ENCODE measurements at places on chromosomes 4 and X. TPM values are rescaled to one million over a fixed set of nuclear protein-coding genes. Genes with fewer than 3 reads are reported as not detected.

The SORBS2 gene
- total RNA-seq, result 33.2 TPM

The BEX2 gene
- total RNA-seq, result 4.0 TPM

The RHOH gene
- not detected for total RNA-seq

The COL4A6 gene
- 36.9 TPM for total RNA-seq

DNA sequence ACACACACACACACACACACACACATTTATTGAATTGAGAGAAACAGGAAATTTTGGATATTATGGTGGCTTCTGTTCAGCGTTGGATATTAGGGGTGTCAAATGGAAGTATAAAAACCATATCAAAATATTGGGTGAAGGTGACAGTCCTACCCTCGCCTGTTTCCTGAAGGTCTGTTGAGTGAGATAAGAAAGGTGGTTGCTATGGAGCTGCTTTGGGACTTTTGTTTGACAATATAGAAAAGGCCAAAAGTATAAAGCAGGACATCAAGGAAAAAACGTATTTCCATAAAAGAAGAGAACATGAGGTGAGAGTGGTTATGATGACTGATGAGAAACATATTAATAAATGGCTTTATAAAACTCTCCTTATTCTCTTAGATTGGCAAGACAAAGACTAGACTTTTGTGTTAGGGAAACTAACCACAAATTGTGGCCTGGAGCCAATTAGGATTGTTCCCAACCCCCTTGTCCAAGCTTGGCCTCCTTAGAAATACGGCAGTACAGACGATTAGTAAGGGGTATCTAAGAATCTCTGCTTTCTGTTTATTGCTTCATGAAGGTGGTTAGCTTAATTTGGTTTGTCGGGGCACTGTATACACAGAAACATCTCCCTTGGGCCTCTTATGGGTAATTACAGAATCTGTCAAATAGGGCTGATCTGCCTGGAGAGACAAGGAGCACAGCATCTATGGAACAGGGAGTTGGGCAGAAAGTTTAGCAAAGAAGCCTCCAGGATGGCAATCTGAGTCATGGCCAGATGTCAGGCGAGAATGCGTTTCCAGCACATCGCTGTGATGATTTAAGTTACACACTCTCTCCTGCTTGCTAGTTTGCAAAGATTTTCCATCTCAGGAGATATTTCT, 198.0 kb downstream of the CBR4 start:
- peak overlapping the region; percentile 41 for H3K4me3 ChIP-seq
- no peaks in the 10 kb centered on the region for H3K27me3 ChIP-seq
- no peak for DNase-seq
- H3K4me1 ChIP-seq, result peaks cover 77% of the 10 kb centered on the region
- peak overlapping the region; percentile 95 for H3K27ac ChIP-seq
- H3K36me3 ChIP-seq, result peaks cover 9% of the 10 kb centered on the region

DNA sequence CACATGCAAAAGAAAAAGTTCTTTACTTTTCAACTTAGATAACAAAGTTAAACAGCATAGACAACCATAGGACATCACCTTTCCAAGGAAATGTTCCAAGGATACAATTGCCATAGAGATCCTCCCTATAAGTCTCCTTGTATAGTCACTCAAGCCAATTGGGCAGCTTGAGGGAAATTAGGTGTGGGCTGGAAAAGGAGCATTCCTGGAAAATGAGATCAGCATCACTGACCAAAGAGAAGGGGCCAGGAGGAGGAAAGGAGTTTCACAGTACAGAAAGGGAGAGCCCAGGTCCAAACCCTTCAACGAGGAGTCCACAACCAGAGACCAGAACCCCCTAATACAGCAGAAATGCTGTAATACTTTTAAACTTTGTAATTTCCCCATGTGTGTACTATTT, 91.5 kb upstream of the PPARGC1A start:
- no peak overlapping the region for H3K27ac ChIP-seq
- no peak overlapping the region for H3K4me3 ChIP-seq
- peaks cover 6% of the 10 kb centered on the region for H3K4me1 ChIP-seq
- DNase-seq, result no peak
- no peaks in the 10 kb centered on the region for H3K27me3 ChIP-seq
- H3K36me3 ChIP-seq, result no peaks in the 10 kb centered on the region

DNA sequence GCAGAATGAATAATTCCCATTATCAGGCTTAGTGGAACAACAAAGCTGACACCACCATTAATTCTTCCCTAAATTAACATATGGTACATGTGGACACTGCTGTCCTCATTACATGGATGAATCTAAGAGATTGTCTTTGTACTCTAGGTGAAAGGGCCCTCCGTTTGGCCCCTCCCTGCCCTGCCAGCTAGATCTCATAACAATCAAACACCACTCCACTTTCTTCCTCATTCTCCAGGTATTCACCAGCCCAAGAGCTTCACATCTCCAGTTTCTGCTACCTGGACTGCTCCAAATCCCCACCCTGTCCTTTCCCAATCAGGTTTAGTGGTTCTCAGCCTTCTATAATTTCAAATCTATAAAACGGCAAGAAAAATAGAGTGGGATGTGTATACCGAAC, 3.8 kb downstream of the HSD17B11 start:
- no peak for DNase-seq
- H3K4me1 ChIP-seq, result peaks cover 22% of the 10 kb centered on the region
- no peak overlapping the region for H3K27ac ChIP-seq

DNA sequence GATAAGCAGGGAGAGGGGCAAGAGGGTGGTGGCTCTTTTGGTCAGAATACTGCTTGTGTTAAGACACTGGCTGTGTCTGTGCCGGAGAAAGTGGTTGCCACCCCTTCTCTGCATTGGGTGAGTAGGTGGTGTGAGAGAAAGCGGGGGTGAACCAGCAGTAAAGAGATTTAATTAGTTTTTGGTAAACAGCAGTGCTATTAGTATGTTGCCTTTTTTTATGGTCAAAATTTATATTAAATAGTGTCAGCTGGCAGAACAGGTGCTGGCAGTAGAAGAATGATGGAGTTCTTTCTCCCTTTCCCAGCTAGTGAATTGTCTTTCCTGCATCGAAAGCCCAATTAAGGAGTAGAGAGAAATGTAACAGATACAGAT, 181.6 kb downstream of the LARP7 start:
- no peak for DNase-seq
- H3K27me3 ChIP-seq, result no peaks in the 10 kb centered on the region
- peaks cover 15% of the 10 kb centered on the region for H3K4me1 ChIP-seq
- H3K27ac ChIP-seq, result peak overlapping the region; percentile 85

DNA sequence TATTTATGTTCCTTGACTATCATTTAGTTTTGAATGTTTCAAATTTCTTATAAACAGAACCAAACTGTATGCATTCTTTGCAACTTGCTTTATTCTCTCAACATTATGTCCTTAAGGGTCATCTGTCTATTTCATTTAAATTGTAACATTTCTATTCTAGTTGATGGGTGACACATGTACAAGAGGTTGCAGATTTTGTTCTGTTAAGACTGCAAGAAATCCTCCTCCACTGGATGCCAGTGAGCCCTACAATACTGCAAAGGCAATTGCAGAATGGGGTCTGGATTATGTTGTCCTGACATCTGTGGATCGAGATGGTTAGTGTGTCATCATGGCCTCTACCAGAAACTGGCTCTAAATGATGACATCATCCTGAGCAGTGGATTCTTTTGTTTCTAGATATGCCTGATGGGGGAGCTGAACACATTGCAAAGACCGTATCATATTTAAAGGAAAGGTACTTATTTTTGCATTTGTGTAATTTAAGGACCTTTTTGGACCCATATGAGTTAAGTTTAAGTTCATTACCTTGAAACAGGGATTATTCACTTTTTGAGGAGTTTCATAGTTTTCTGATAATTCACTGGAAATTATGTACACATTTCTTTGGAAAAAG, 6.1 kb downstream of the LIAS start:
- peaks cover 17% of the 10 kb centered on the region for H3K4me1 ChIP-seq
- no peak for DNase-seq
- H3K27me3 ChIP-seq, result no peaks in the 10 kb centered on the region

DNA sequence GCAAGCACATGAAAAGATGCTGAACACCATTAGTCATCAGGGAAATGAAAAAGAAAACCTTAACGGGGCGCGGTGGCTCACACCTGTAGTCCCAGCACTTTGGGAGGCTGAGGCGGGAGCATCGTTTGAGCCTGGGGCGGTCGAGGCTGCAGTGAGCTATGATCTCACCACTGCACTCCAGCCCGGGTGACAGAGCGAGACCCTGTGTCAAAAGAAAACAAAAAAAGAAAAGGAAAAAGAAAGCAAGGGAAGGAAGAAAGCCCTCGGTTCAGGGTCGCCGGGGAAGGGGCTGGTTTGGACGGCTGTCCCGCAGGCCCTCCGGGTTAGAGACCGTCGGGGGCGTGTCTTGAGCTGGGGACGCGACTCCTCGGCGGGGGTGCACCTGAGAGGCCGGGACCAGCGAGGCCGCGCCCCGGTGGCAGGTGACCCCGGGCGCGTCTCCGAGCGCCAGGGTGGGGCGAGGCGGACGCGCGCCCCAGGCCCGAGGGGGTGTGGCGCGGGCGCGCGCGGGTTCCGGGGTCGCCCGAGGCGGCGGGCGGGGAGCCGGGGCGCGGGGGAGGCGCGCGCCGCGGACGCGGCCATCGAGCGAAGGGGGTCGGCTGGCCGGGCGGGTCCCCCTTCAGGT, 478 bp upstream of the PLXNA3 start:
- H3K27ac ChIP-seq, result peak overlapping the region; percentile 93
- H3K36me3 ChIP-seq, result peaks cover 9% of the 10 kb centered on the region
- DNase-seq, result no peak
- no peaks in the 10 kb centered on the region for H3K27me3 ChIP-seq

- H3K27me3 ChIP-seq, result no peaks in the 10 kb centered on the region
- DNase-seq, result no peak
- H3K36me3 ChIP-seq, result no peaks in the 10 kb centered on the region
- no peak overlapping the region for H3K4me3 ChIP-seq
- H3K27ac ChIP-seq, result no peak overlapping the region
Measured at GRCh38 chrX:39227371-39227770, 426.1 kb downstream of the MID1IP1 start.

DNA sequence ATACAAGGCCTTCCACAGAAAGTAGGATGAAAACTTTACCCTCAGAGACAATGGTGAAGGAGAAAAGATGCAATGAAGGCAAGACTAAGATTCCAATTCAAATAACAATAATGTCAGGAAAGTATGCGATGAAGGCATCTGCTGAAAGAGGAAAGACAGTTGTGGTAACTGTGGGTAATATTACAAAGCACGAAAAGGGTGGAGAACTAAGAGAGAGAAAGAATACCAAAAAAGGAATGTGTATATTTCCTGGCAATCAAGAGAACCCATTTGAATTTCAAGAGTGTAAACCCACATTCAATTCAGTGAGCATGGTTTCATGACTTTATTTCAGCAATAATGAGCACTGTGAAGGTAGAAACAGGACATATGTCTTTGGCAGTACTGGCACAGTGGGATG, 225.5 kb downstream of the PALLD start:
- H3K4me1 ChIP-seq, result peaks cover 53% of the 10 kb centered on the region
- H3K4me3 ChIP-seq, result peak overlapping the region; percentile 4
- H3K36me3 ChIP-seq, result peaks cover 56% of the 10 kb centered on the region
- H3K27ac ChIP-seq, result peak overlapping the region; percentile 85

GRCh38 chrX:150226223-150226965, 136.7 kb upstream of the MAMLD1 start:
- H3K27ac ChIP-seq, result no peak overlapping the region
- peak; percentile 44 for DNase-seq
- H3K27me3 ChIP-seq, result no peaks in the 10 kb centered on the region
- no peaks in the 10 kb centered on the region for H3K4me1 ChIP-seq
- H3K4me3 ChIP-seq, result no peak overlapping the region
- no peaks in the 10 kb centered on the region for H3K36me3 ChIP-seq

- no peaks in the 10 kb centered on the region for H3K36me3 ChIP-seq
- no peaks in the 10 kb centered on the region for H3K27me3 ChIP-seq
- H3K4me1 ChIP-seq, result no peaks in the 10 kb centered on the region
- DNase-seq, result no peak
- no peak overlapping the region for H3K4me3 ChIP-seq
Measured at GRCh38 chrX:122187069-122187713, 996.9 kb upstream of the GRIA3 start.

- no peak overlapping the region for H3K27ac ChIP-seq
- H3K4me1 ChIP-seq, result no peaks in the 10 kb centered on the region
- H3K36me3 ChIP-seq, result no peaks in the 10 kb centered on the region
- DNase-seq, result no peak
- no peak overlapping the region for H3K4me3 ChIP-seq
Measured at GRCh38 chrX:105013719-105014118, 206.8 kb downstream of the TEX13A start.

Data from osteocyte (in vitro differentiated cells).